Activated T-cell treated with anti-CD3 and anti-CD28 coated beads, Interleukin-2, amount 50 U/mL, for 48 hours (primary cell): ENCODE measurements at places on chromosomes 13 and 19.

DNA sequence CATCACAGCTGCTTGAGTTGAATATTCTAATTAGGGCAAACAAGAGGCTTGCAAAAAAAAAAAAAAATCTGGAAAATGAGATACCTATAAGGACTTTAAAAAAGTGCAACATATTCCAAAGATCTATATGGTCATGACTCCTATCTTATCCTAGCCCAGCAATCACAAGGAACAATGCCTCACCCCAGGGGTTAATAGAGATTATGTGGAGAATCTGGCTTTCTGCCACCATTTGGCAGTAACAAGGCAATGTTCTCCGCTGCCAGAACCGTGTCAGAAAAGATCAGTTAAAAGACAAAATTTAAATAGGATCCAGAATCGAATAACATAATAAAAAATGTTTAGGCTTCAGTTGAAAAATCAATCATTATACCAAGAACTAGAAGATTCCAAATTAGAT lies 1643.2 kb upstream of the PRR20A start:
- DNase-seq: no peak

DNA sequence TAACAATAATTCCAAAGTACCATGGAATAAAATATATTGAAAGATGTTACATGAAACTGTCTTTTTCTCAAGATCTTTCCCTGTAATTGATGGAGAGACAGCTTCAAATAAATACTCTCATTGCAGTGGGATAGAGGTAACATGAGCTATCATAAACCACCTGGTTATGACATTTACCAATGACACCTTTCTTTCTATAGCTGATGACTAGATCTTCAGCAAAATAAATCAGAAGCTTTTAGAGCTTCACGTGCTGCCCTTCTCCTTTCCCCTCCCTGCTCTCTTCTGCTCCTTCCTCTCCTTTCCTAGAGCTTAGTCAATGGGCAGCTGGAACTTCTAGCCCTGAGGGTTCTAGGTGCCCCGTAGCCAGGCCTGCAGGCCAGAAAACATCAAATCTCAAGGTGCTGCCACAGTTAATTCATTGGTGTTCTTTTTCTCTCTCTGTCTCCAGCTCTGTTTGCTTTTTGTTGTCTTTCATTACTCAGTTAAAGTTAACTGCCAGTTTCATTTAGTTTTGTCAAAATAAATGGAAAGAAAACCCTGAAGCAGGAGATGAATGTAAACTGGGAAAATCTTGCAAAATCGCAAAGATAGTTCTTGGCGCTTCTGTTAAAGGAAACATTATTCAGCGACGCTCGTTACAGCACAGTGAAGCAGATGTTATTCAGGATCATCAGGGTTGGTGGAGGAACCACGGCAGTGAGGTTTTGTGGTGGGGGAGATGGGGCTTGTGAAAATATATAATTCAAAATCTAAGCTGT lies 8.3 kb upstream of the METTL21C start:
- DNase-seq: no peak

- DNase-seq: no peak
Measured at GRCh38 chr13:109951491-109951890, 165.1 kb upstream of the IRS2 start.

DNA sequence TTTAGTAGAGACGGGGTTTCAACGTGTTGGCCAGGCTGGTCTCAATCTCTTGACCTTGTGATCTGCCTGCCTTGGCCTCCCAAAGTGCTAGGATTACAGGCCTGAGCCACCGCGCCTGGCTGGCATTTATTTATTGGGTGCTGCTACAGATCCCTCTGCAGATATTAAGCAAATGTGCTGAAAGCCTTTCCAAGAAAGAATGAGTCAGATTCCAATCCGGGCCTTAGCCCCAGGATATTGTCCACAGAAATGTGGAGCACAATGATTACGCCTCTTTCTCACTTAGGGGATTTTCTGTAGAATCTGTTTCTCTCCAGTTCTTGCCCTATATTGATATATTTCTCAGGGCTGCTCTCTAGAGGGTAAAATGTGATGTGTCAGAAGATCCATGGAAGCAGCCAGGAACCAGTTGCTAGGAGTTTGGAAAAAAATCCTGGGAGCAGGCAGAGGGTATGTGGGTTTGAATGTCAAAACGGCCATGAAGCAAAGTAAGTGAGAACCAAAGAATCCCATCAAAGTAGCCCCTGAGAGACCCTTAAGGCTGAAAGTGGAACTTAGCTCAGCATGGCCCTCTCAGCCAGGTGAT lies 24.8 kb upstream of the IGFL4 start:
- no peak for DNase-seq

- no peak for DNase-seq
Measured at GRCh38 chr13:67726979-67727378, 496.8 kb upstream of the PCDH9 start.

DNA sequence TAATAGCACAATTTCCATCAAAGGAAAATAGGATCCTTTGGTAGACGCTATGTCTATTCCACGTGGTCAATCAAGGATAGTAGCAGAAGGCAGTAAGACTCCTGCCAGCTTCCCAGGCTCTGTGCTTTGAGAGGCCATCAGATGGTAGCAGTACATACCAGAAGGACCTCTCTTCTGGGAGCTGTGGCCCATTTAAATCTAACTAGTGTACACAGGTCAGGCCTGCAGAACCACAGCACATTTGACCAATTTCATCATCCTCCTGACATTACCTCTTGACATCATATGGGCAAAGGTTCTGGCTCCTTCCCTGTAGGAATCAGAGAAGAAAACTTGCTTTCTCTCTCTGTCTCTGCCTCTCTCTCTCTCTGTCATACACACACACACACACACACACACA lies 229.6 kb upstream of the HTR2A start:
- DNase-seq: no peak

DNA sequence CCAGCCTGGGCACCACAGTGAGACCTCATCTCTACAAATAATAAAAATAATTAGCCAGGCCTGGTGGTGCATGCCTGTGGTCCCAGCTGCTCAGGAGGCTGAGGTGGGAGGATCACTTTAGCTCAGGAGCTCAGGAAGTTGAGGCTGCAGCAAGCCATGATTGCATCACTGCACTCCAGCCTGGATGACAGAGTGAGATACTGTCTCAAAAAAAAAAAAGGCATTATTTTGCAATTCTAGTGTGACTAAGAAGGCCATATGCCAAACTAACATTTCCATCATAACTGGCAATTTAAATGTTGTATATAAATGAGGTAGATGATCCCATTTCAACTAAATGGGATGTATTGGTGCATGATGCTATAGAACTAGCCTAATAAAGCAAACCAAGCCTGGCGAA lies 632.8 kb upstream of the KLF12 start:
- DNase-seq: no peak

- DNase-seq: peak; percentile 30
Measured at GRCh38 chr19:13835791-13836723, 40.8 kb downstream of the ZSWIM4 start.

DNA sequence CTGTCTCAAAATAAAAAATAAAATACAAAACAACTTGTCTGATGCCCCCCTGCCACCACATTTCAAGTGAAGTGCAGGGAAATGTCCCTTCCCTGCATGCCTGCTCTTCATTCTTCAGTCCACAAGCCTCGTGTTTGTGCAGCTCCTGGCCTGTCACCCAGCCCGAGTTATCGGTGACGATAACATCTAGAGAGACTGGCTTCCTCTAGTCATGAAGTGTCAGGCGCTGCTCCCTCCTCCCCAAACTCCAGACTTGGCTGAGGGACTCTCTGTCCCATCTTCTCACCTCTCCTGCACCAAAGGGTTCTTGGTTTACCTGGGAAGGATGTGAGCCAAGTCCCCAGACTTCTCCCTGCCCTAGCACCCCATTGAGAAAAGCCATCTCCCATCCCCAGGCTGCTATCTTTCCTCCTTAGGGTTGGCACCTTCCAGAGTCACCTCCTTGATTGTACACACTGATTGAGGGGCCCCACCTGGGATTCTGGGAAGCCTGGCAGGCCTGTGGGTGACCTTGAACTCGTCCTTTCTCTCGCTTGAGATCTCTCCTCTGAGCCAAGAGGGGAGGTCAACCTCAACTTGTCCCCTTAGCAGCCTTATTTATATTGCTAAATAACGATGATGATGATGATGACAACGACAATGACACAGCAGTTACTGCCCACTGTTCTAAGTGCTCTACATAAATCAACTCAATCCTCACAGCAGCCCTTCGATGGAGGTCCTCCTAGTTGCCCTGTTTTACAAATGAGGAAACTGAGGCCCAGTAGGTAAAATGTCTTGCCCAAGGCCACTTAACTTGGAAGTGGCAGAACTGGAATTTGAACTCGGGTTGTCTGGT lies 13.1 kb upstream of the PLAUR start:
- no peak for DNase-seq

GRCh38 chr13:41313659-41314197 lies 2.7 kb downstream of the NAA16 start:
- DNase-seq: no peak

DNA sequence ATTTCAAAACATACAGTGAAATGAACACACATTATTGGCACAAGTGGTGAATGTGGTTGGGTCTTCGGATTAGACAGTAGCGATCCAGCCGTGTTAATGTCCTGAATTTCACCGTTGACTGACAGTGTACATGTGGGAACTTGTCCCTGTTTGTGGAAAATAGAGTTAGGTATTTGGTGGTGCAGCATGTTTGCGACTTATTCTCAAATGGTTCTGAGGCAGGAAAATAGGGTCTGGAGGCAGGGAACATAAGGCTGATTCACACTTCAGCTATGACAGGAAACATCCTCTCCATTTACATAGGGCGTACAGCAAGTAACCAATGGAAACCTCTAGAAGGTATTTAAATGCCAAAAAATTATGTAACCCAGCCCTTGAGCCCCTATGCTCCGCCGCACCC lies 4.2 kb downstream of the LGALS7B start:
- no peak for DNase-seq

DNA sequence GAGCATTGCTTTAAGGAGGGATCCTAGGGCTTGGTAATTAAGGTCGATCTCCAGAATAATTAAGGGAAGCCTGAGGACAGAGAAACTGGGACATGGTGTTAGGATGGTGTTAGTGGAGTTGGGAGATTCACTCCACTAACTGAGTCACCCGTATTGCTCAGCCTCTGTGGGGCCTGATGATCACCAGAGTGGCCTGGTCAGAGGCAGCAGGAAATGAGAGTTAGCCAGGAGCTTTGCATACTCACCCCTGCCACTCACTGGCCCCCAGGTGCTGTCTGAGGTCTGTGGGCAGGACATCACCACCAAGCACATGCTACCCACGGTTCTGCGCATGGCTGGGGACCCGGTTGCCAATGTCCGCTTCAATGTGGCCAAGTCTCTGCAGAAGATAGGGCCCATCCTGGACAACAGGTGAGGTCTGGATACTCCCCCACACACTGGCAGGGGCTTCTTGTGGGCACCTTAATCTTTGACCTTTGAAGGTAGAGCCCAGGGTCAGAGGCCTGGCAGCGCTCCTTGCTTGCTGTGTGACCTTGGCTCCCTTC lies 32.1 kb downstream of the PPP2R1A start:
- no peak for DNase-seq

DNA sequence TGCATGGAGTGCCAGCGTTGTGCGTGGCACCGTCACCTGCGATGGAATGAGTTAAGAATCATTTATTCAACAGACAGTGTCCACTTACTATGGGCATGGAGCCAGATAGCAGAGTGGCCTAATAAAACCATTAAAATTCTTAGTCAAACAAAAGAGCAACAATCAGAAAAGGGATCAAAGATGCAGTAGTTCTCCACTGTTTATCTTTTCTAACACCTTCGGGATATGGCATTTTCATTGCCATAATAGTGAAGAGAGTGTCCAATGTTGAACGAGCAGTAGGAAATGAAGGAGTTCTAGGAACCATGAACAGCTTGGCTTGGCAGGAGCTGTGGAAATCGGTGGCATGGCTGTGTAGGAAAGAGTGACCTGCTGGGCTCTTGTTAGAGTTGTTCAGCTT lies 2.0 kb downstream of the TNFSF11 start:
- DNase-seq: no peak

- no peak for DNase-seq
Measured at GRCh38 chr13:33545492-33545891, 259.9 kb upstream of the STARD13 start.

GRCh38 chr19:51129716-51130115 lies 5.0 kb downstream of the SIGLEC9 start:
- DNase-seq: no peak

- DNase-seq: no peak
Measured at GRCh38 chr19:55018216-55018615, 19.8 kb downstream of the GP6 start.

- no peak for DNase-seq
Measured at GRCh38 chr19:20167651-20168122, 673 bp downstream of the ZNF486 start.
